Hippocampal formation (tissue), 2 donors: ENCODE measurements at places on chromosomes 4 and X.

- no peak for DNase-seq
Observed at GRCh38 chr4:140103676-140104075, 50.3 kb downstream of the MAML3 start.

DNA sequence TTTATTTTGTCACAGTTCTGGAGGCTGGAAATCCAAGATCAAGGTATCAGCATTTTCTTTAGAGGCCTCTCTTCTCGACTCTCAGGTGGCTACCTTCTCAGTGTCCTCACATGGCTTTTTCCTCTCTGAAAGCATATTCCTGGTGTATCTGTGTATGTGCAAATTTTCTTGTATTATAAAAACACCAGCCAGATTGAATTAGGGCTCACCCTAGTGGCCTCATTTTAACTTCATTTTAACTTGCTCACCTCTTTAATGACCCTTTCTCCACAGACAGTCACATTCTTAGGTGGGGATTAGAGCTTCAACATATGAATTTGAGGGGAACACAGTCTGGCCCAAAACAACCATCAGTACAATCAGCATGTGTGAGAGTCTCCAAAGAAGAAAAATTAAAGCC is 542.4 kb upstream of the FAM241A start:
- no peak for DNase-seq

- DNase-seq: no peak
Observed at GRCh38 chr4:13541720-13542576, 2.4 kb downstream of the NKX3-2 start.

DNA sequence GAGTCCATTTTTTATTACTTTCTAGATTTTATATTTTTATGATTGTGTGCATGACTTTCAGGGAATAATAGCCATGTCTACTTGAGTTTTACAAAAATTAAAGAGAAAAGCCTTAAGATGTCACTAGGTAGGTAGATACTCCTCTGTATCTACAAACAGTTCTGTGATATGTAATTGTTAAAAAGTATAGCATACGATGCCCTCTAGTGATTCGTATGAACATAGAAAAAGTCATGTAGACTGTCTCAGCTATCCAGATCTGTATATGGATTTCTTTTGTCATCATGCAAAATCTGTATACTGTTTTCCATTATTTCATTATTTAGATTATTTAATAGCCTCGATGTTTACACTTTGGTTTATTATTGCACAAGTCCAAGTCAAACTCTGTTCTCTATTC is 856.6 kb downstream of the CENPC start:
- no peak for DNase-seq

DNA sequence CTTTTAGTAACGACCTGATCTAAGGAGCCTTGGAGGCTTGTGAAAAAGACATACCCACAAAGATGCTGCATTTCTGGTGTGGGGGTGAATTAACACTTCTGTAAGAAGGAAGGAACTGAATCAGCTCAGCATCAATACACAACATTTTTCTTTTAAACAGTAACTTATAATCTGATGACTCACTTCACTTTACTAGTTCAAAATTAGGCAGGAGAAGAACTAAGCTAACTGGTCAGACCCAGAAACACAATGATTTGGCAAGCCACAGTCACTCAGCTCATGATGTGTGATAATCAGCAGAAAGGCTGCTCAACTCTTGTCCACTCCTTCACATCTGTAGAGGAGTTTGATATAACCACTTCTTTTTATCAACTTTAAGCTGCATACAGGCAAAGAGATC is 4.6 kb downstream of the MMAA start:
- no peak for DNase-seq

DNA sequence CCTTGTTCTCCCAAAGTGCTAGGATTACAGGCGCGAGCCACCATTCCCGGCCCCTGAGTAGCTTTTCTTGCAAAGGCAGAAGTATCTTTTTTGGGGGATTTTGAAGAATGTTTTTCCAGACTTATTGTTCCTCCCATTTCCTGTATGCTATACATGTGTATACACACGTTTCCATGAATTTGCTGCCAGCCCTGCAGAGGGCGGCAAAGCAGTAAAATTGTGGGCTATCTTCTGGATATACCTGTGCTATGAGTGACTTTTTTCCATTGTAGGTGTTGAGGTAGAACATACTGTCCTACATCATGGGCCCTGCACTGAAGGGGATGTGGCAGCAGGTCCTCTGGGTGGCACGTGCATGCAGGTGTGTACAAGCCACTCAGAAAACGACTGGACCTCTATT is 16.9 kb upstream of the MED28 start:
- DNase-seq: no peak

- DNase-seq: no peak
Observed at GRCh38 chrX:7139202-7140081, 8.1 kb upstream of the STS start.

DNA sequence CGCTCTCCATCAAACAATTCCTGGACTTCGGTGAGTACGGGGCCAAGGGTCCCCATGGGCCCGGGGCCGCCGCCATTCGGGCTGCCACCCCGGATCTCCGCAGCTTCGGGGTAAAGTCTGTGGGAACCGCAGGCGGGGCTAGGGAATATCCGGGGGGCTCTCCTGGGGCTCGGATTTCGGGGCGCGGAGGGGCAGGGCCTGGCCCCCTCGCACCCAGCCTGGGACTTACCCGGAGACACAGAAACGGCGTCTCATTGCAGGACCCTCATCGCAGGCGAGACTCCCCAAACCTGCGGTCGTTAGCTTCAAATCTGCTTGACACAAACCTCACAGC is 413 bp downstream of the PDK3 start:
- DNase-seq: no peak

DNA sequence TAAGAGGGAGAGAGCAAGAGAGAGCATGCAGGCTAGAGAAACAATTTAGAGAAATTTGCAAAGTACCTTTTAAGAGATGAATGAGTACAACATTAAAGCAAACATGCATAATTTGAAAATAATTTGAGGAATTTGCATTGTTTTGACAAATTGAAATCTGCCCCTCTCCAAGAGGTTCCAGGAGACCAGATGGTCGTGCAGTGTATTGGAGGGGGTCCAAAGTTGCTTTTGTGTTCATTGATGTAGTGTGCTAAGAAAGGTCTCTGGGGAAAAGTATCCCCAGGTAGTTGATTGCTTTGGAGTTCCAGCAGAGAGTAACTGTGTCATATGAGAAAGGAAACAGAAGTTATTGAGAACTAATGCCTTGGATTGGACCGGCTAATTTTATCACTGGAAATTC is 635.0 kb upstream of the TENM3 start:
- no peak for DNase-seq

DNA sequence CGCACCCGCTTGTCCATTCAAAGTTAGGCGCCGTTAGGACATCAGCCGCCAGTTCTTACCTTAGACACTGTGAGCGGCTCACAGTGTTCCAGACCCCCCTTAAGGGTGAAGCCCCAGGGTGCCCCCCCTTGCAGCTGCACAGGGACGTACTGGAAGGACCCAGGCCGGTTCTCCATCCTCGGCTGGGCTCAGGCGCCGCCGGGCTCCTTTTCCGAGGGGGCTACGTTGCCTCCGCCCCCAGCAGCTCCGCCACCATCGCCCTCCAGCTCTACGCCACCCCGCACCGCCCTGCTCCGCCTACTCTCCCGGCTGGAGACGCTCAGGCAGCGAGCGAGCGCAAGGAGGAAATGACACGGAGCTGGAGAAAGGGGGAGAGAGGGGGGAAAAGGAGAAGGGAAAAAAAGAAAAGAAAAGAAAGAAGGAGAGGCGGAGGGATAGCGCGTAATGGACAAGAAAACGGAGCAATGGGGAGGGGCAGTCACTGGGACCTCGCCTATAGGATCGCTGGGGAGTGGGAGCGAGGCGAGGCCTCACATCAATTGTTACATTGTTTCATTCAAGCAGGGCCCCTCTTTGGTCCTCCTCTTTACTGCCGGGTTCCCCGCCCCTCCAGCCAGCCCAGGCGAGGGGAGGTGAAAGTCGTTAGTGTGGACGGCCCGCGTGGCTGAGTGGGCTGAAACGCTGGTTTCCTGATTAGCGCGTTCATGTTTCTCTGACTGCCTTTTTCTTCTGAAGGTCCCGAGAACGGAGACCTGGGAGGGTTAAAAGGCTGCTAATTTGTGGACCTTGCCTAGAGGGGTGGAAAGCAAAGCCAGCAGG is at the start of gene SHROOM4:
Gene SHROOM4 (minus strand): TSS at position 352 of the 819 bp plus-strand sequence. CDS start 176 bp downstream, at position 176.
- peak; percentile 68 for DNase-seq

GRCh38 chr4:117063961-117064696 is 21.2 kb downstream of the TRAM1L1 start:
- DNase-seq: no peak

DNA sequence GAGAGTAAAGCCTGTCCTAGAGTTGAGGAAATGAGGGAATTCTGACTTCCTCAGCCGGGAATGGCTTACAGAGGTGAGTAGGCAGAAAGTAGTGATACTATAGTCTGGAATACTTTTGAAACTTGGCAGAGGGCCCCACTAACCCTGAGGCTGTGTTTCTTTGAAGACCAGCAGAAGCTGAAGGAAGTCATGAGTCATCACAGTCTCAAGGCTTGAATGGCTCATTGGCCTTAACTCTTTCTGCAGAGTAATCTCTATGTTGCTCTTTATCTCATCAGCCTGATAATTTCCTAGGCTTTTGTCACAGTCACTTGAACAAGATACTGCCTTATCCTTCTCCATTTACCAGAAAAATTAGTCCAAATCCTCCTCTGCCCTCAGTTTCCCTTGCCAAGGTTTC is 80.8 kb downstream of the ANKRD50 start:
- no peak for DNase-seq

DNA sequence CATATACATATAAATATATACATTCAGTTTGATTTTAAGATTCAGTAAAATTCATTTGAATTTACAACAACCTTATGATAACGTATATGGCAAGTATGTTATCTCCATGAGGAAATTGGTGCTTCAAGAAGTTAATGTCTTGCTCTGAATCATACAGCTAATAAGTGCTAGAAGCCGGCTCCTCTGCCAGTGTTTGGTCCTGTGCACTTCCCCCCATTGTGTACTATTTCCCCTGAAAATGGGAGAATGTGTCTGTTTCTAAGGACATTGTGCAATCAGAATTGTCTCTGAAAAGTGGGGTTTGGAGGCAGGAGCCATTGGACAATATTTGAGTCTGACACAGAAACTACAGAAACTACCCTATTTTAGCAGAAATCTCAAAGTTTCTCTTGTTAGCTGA is 135.9 kb downstream of the CPE start:
- DNase-seq: no peak

GRCh38 chrX:1853916-1854315 is 239.1 kb downstream of the ASMT start:
- no peak for DNase-seq

GRCh38 chr4:87032884-87033533 is 98.2 kb downstream of the AFF1 start:
- no peak for DNase-seq
